ENCODE measurements at places on chromosomes 16 and 17.

DNA sequence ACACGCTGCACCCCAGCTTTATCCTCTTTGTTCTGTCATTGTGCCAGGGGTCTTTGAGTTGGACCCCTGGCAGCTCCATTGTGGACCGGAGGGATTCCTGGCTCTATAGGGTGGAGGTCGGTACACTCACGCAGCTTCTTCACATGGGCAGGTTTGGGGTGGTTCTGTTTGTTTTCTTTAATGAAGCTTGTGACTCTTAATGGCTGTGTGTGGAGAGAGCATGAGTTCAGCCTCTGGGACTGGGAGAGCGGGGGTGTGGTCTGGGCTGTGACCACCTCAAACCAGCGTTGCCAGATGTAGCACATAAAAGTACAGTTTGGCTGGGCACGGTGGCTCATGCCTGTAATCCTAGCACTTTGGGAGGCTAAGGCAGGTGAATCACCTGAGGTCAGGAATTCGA, 21.2 kb upstream of the NAGLU start:
- DNase-seq = no peak

GRCh38 chr16:27228621-27229501, 25.5 kb downstream of the KDM8 start:
- DNase-seq = no peak

DNA sequence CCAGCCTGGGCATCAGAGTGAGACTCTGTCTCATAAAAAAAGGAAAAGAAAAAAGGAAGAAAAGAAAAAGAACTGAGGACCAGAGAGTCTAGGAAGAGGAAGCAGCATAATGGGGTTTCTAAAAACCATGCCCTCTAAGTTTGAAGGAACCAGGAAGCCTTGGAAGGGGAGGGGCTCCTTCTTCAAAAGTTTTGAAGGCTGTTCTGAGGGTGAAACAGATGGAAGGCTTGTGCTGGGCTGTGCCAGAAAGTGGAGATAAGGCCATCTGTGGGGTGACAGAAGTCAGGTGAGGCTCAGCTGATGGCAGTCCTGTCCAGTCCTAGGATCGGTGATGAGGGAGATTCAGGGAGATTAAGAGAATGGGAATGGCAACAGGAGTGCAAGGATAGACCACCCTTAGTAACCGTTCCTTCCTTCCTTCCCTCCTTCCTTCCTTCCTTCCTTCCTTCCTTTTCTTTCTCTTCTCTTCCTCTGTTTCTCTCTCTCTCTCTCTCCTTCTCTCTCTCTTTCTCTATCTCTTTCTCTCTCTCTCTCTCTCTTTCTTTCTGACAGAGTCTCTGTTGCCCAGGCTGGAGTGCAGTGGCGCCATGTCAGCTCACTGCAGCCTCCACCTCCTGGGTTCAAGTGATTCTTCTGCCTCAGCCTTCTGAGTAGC, 182.6 kb downstream of the NTN1 start:
- no peak for DNase-seq

DNA sequence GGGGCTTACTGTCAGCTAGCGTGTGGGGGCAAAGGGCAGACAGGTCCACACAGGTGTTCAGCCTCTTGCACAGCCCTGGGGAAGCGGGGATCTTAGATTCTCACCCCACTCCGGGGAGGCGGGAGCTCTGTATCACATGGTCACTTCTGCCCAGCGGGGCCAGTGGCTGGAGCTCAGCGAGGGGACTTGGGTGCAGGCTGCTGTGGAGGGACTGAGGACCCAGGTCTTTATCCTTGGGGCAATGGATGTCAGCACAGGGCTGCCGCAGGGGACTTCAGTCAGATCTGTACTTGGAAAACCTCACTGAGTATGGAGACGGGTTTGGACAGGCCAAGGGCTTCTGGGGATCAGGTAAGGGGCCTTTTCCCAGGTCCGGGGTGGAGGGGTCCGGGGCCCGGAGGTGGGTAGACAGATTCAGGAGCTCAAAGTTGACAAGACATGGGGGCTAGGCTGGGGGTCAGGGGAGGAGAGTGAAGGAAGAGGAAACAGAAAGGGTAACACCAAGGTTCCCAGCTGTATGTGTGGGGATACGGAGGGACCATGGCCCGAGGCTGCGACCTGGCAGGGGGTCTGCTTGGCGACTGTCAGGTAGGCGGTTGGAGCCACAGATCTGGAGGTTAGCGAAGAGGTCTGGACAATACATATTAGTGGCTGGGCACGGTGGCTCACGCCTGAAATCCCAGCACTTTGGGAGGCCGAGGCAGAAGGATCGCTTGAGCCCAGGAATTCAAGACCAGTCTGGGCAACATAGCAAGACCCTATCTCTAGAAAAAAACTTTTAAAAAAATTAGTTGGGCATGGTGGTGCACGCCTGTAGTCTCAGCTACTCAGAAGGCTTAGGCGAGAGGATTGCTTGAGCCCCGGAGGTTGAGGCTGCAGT, 15.1 kb upstream of the BAIAP2 start:
- DNase-seq = no peak

DNA sequence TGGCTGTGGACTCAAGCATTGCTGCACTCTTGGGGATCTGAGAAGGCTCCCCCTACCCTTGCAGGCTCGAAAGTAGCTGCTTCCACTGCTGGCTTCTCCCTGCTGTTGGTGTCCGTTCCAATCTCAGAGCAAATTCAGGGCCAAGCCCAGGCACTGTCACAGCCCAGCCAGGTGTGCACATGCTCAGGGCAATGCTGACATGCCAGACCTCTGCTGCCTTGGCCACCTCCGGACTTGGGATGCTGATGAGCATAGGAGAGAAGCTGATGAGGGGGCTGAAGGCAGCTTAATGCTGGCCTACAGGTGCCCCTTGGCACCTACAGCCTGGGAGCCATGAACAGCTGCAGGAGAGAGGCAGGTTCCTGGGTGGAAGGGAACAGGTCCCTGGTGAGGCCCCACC, 273.7 kb upstream of the KCNJ16 start:
- no peak for DNase-seq

DNA sequence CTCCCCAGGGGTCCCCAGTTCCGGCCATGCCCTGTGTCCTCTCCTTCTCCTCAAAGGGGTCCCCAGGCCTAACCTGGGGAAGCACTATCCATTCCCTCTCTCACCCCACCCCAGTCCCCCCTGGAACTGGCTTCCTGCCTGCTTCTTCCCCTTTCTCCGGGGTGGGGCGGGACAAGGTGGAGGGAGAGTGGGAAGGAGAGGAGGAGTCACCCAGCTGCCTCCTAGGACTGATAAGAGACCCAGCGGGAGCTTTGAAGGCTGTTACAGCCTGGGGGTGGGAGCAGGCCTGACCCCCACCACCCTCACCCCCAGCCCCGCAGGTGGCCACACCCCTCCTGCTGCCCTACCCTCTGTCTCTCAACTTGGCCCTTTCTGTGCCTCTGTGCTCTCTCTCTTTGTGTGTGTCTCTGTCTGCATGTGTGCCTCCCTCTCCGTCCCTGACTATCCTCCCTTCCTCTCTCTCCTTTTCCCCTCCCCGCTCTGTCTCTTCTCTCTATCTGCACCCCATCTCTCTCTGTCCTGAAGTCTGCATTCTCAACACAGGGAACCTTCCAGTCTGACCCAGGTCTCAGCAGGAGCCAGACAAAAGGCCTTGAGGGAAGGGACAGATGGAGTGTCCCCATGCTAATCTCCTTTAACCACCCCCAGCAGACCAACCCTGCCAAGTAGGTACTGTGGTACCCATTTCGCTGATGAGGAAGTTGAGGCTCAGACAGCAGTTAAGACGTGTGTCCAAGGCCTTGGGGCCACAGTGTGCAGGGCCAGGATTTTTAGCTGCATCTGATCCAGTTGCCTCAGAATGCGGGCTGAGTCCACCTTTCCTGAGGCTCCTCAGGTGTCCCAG, 66.1 kb downstream of the RAB11FIP4 start:
- DNase-seq = no peak

DNA sequence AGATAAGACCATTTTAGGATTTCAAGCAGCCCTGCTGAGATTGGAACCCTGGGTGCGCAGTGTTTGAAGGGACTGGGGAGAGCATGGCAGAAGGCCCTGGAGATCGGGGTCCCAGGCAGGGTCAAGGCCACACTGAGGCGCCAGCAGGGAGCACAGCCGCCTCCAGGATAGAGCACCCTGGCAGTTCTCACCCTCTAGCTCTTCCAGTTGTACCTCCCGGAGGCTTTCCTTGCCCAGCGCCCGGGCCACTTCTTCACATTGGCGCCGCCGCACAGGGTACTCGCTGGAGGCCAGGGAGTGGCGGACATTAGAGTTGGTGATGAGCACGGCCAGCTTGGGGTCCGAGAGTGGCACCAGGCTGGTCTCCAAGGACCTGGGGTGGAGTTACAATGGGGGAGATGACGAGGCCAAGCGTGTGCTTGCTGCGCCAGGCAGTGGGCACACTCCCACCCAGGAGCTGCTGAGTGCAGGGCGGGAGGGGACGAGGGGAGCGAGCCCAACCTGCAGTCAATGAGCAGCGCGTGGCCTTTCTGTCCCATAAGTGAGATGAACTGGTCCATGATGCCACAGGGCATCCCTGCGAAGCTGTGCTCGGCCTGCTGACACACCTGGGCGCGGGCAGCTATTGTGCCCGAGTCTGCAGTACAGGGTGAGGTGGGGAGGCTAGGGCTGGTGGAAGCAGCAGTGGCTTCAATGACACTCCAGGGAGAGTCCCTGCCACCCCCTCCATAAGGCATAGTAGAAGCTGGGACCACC, 2.3 kb downstream of the GALK1 start:
- DNase-seq = no peak

- DNase-seq = no peak
Observed at GRCh38 chr16:64282181-64282580, 839.7 kb downstream of the CDH11 start.

GRCh38 chr17:28470914-28471366, 2.5 kb upstream of the SLC13A2 start:
- no peak for DNase-seq

- no peak for DNase-seq
Observed at GRCh38 chr17:10247810-10248209, 49.4 kb upstream of the GAS7 start.

DNA sequence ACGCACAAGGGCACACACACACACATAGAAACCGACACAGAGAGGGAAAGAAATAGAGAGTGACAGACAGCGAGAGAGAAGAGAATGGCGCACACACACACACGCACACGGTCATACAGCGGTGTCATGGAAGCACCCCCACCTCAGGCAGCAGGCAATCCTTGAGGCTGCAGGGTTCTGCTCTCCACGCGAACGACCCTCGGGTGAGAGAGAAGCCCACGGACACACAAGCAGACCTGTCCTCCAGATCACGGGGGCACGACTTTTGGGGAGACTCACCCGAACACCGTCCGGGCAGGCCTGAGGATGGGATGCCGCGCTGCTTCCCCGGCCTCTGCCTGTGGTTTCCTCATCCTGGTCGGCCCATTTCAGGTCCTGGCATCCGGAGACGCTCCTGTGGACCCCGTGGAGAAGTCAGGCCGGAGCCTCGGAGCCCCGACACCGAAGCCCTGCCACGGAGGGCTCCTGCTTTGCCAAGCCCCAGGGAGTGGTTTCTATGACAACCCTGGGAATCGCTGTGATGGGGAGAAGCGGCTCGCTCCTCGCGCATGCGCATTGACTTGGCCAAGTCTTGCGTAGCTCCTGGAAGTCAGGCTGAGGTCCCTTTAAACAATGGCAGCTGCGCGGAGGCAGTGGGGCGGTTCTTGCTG, 118.2 kb upstream of the KCNJ18 start:
- peak; percentile 37 for DNase-seq

DNA sequence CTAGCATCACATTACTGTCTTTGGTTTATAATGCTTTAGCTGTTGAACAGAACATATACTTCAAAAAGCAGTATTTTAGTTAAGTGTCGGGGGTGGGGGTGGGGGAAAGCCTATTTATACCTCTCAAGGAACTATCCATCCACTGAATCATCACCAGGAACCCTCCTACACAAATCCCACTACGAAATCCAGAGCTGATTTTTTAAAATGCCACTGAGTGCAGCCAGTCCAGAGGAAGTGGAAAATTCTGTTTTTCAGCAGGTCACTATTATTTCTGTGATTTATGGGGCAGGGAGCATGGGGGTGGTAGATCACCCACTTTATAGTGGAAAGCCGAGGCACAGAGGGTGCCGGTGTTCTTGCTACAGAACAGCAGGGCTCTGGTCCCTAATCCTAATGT, 284.1 kb downstream of the SOX9 start:
- DNase-seq = no peak

GRCh38 chr16:8949536-8950418, 13.9 kb downstream of the USP7 start:
- DNase-seq = no peak

DNA sequence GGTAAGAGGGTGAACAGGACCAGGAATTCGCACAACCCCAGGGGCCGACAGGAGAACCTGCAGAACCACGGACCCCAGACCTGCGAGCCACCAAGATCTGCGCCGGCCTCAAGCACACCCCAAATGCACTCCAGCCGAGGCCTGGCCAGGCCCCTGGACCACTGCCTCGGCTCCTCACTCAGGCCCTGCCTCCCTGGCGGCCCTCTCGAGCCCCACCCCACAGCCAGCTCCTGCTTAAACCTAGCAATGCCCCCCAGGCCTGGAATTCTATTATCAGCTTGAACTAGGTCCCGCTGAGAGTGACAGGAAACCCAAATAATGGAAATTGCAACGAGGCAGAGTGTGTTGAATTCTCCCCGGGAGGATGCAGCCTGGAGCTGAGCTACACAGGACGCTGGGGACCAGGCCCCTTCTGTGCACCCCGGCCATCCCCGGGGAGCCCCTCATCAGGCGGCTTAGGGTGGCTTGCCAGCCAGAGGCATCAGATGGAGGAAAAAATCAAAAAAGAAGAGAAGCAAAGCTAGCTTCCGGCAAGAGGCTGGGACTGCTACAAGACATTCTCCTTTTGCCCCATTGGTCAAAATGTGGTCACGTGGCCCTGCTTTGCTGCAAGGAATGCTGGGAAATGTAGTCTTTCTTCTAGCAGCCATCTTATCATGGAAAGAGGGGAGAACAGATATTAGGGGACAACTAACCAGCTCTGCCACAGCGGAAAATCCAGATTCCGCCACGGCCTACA, 2.4 kb upstream of the ENPP7 start:
- peak; percentile 81 for DNase-seq

DNA sequence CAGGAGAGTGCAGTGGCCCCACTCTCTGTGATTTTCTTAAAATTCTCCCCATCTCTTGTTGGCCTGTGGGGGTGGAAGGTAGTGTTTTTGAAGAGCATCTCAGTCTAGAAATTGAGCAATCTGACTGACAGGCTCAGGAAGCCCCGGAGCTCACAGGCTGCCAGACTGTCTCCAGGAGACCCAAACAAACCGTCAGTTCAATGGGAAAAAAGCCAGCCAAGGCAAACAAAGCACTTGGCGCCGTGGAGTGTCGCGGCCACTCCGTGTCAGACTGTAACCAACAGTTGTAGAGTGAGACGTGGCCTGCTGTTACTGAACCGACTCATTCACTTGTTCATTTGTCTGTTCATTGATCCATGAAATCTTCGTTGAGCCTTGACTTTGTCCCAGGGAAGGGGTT, 33.7 kb downstream of the RGS9 start:
- DNase-seq = no peak

- no peak for DNase-seq
Observed at GRCh38 chr17:260944-261343, 79.5 kb upstream of the DOC2B start.

- no peak for DNase-seq
Observed at GRCh38 chr16:67305216-67306071, 21.1 kb downstream of the KCTD19 start.

Measured in activated naive CD4-positive, alpha-beta T cell treated with anti-CD3 and anti-CD28 coated beads, Interleukin-2, amount 50 U/mL, for 16 hours (primary cell).